ENCODE measurements at places on chromosomes 11 and 22.

DNA sequence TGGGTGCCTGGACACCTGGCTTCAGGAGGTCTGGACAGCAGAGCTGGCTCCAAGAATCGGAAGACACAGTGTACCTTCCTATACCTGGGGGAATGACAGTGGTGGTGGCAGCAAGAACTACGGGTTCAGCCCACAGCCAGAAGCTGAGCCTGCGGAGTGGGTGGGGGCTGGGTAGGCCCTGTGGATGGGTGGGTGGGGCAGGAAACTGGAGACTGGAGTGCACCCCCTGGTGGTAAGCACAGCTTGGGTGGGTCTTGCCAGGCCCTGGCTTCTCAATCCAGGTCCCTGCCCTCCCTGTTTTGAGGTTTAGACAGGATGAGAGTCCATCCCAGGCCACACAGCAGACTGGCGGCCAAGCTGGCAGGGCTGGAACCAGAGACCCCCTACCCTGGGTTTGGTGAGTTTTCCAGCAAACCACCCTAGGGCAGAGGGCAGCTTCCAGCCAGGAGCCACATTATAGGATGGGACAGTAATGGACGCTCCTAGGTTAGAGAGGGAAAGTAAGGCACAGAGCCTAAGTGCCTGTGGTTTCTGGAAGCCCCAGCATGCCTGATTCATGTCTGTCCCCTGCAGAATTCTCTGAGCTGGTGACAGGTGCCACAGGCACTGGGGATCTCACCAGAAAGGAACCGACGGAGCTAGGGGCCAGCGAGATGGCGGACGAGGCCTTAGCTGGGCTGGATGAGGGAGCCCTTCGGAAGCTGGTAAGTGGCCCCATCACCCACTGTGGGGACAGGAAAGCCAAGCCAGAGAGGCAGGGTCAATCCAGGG lies 1.7 kb downstream of the SMTN start:
- DNase-seq: peak; percentile 66

GRCh38 chr11:119483341-119483880 lies 60.4 kb upstream of the THY1 start:
- DNase-seq: no peak

- DNase-seq: peak; percentile 75
Measured at GRCh38 chr22:42357634-42358296, 74.4 kb downstream of the NFAM1 start.

- peak; percentile 34 for DNase-seq
Measured at GRCh38 chr11:995752-996420, 40.6 kb downstream of the MUC6 start.

DNA sequence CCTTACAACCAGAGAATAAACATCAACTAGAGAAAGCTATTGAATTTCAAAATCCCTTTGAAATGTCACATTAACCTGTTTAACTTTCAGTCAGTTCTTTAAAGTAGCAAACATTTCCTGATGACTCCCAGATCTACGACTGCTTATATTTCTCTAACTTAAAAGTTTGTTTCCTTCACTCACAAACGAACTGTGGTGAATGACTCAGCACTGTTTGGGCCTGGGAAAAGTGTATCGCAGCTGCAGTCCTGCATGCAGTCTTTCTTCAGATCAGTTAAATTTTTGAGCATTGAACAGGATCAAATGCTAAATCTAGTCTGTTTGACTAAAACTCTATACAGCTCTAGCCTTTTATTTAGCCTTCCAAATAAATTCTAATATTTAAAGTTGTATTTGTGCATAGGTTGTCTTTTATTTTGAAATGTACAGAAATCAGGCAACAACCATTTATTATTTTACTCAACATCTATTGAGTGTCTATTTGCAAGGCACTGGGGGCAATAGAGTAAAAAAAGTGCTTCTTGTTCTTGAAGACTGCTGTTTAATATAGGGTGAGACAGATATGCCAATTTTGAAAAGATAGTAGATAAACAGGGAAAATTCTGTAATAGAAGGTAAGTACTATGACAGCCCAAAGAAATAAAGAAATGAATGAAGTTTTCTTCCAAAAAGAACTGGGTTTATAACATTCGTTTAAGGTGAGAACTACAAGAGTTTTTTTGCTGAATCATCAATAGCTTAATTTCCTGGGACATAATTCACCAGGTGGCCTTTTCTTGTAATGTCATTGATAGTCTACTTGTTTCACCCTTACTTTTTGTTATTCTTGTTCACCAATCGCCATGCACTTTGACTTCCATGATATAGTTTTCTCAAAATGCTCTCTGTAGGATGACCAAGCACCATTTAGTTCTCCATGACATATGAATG lies 235.4 kb downstream of the METTL15 start:
- no peak for DNase-seq

- DNase-seq: no peak
Measured at GRCh38 chr11:131204765-131205380, 165.5 kb upstream of the NTM start.

DNA sequence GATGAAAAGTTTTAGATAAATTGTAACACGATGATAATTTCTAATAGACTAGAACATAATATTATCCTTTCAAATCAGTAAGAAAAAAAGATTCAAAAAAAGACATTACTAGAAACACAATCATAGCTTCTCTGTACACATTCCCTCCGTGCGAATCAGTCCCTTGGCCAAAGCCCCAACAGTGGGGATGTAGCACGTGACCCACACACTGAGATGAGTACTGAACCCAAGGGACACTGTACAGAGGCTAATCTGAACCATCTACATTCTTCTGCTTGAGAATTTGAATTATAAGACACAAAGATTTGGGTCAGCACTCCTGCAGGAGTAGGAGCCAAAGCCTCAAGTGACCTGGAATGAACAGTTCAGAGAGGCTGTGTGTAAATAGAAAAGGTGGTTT lies 353.7 kb downstream of the INSC start:
- no peak for DNase-seq

DNA sequence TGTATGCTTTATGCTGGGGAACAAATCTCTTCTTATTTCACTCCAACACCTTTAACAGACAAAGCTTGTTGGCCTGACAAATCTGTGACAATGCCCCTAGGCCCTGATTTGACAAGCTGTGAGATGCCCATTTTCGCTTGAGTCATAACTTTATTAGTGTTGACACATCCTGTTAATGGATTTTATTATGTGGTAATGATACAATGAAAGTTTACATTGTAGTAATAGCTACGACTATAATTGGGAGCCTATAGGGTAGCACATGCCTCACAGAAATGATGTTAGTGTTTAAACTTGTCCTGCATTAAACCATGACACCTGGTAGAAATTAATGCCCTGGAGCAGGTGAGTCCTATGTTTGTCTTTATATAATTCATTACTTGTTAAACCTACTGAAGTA lies 3.3 kb upstream of the MMP10 start:
- DNase-seq: peak; percentile 73

DNA sequence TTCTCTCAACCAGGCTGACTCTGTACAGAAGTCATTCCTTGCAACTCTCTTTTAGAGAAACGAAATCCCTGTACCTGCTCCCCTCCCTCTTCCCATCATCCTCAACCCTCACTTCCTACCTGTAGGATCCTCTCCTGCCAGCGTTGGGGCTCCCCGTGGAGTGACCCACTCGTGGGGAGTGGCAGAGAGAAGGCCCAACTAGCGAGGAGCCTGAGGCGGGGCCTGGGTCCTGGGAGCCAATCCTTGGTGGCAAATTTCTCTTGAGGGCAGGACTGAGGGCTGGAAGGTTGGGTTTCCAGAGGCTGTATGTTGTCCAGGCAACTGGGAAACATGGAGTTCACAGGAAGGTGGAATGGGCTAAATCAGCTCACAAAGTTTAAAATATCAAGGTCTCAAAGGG lies 10.4 kb downstream of the NHERF4 start:
- peak; percentile 98 for DNase-seq

GRCh38 chr11:12441231-12441861 lies 64.0 kb downstream of the PARVA start:
- DNase-seq: no peak

DNA sequence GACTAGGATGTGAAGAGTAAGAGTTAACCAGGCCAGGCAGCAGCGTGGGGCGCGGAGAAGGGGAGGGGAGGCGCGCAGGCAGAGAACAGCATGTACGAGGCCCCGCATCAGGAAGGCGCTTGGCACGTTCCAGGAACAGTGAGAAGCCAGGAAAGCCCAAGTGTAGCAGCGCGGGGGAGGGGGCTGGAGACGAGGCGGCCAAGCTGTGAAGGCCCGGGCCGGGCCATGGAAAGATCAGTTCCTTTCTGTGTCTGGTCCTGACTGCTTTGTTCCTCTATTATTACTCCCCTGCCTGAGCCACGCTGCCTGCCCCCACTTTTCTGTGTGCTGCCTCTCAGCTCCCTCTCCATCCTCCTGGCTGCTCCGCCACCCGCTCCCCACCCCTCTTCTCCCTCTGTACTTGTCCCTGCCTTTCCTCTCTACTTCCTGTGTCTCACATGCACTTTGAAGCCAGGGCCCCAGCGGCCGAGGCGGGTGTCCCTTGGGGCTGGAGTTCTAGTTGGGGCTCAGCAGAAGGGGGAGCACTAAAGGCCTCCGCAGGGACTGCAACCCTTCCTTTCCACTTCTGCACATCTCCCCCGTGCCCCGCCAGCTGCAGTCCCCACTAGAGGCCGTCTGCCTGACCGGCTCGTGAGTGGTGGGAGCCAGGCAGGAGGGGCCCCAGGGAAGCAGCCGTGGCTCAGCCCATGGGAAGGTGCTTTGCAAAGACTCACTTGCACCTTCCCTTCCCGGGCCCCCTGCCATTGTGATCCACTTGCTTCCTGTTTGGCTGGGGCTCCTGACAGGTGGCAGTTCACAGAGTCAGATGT lies 63.7 kb downstream of the PRDM11 start:
- DNase-seq: no peak

GRCh38 chr11:61491736-61492395 lies 16.7 kb upstream of the LRRC10B start:
- DNase-seq: no peak

- DNase-seq: no peak
Measured at GRCh38 chr11:66609721-66610617, 6.5 kb upstream of the RBM14 start.

DNA sequence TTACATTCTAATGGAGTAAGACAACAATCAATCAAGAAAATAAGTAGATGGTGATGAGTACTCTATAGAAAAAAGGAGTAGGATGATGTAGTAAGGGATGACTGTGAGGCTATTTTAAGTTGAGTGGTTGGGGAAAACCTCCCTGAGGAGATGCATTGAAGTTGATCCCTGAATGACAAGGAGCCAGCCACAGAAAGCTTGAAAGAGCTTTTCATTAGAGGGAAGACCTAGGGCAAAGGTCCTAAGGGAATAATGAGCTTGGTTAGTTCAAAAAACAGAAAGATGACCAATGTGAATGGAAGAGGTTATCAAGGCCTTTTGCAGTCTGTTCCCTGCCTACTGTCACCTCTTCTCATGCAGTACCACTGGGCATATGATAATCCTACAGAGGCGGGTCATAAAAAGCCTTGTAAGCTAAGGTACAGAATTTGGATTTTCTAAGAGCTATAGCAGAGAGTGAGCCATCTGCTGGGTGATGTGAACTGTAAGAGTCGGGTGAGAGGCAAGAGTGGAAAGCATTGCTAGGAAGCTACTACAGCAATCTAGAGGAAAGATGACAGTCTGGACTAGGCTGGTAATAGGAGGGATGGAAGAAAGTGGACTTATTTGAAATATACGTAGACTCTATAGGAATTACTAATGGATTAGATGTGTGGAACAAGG lies 3.1 kb downstream of the PPP2R1B start:
- peak; percentile 29 for DNase-seq

DNA sequence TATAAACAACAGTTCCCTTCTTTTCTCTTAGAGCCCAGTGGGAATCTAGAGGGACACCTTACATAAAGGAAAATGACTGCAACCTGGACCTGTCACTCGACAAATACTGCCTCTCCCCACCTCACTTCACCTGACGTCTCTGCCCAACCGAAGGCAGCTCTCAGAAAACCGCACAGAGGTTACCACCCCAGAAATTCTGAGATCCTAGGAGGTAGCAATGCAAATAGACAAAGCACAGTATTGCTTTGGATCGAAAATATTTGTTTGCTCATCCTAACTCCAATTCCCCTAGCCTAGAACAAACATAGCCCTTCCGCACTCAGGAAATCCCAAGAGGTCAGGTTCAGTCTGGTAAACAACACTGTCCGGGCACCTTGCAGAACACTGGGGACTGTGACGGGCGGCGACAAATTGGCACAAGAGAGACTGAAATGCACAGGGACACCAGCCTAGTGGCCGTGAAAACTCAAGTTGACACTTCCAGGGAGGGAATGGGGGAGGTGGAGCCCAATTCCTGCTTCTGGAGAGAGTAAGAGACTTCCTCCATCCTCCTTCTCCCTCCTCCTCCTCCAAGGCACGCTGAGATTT lies 420 bp upstream of the TRIM44 start:
- peak; percentile 75 for DNase-seq

DNA sequence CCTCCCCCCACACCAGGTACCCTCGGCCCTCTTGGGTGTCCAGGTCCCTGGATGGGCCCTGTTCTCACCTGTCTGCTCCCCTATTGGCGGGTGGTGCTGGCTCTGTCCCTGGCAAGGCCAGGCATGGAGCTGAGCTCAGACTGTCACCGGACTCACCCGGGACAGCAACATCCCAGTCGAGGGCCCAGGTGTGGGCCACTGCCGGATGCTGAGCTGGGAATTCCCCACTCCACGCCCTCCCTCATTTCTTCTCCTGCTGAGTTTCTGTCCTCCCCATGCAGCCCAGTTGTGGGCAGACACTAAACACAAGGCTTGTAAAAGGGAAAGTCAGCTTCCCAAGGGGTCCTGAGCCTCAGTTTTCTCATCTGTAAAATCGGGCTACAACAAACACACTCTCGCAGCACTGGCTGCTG lies 2.0 kb upstream of the AP5B1 start:
- DNase-seq: no peak

Measured in T47D (cell line).